Activated naive CD4-positive, alpha-beta T cell treated with anti-CD3 and anti-CD28 coated beads, Interleukin-2, amount 50 U/mL, for 72 hours (primary cell): ENCODE measurements at places on chromosomes 7 and 10. TPM values are rescaled to one million over a fixed set of nuclear protein-coding genes. Genes with fewer than 3 reads are reported as not detected.

The MMP21 gene
- not detected for total RNA-seq

The KNDC1 gene
- total RNA-seq, result 0.07 TPM

The DPY19L1 gene
- 10.3 TPM for total RNA-seq

The AUTS2 gene
- total RNA-seq, result 0.53 TPM

The AKR1E2 gene
- total RNA-seq, result 3.1 TPM

The TMEM270 gene
- total RNA-seq, result not detected

The UPK3B gene
- total RNA-seq, result 1.6 TPM

The TLX1 gene
- not detected for total RNA-seq

The INSYN2A gene
- total RNA-seq, result not detected

The PRPS1L1 gene
- total RNA-seq, result not detected

The HECW1 gene
- total RNA-seq, result not detected

The VWDE gene
- 2.6 TPM for total RNA-seq

The AKR1C4 gene
- not detected for total RNA-seq

The MALRD1 gene
- total RNA-seq, result not detected

The PTF1A gene
- not detected for total RNA-seq

The TYW1B gene
- total RNA-seq, result 2.8 TPM

The CRTAC1 gene
- not detected for total RNA-seq

The FBXL13 gene
- total RNA-seq, result 0.71 TPM

The LAMB4 gene
- total RNA-seq, result not detected

The TMUB1 gene
- 25.8 TPM for total RNA-seq

The ABCB4 gene
- total RNA-seq, result not detected

The WDR86 gene
- not detected for total RNA-seq

The PALS2 gene
- 25.7 TPM for total RNA-seq

The XRCC2 gene
- 26.2 TPM for total RNA-seq

The STAG3 gene
- 33.3 TPM for total RNA-seq

The ADAM22 gene
- total RNA-seq, result 1.3 TPM

The RHOBTB1 gene
- not detected for total RNA-seq

The PNLIPRP3 gene
- total RNA-seq, result not detected

The DLX5 gene
- not detected for total RNA-seq

The ADRA2A gene
- total RNA-seq, result not detected

The DRGX gene
- total RNA-seq, result not detected

The TAS2R3 gene
- total RNA-seq, result 2.1 TPM

The CALHM1 gene
- total RNA-seq, result not detected

The FAM13C gene
- not detected for total RNA-seq

The ADCYAP1R1 gene
- not detected for total RNA-seq

The DAGLB gene
- 19.1 TPM for total RNA-seq

The BRAF gene
- 33.5 TPM for total RNA-seq

The OGDH gene
- total RNA-seq, result 53.2 TPM

The FAM53B gene
- 11.8 TPM for total RNA-seq

The NEUROG3 gene
- total RNA-seq, result 0.18 TPM

The SLC16A9 gene
- 1.0 TPM for total RNA-seq

The RELN gene
- not detected for total RNA-seq

The EXOC4 gene
- total RNA-seq, result 52.4 TPM

The PHKG1 gene
- total RNA-seq, result 4.1 TPM

The NFE2L3 gene
- total RNA-seq, result 13.0 TPM

The CCDC6 gene
- 66.0 TPM for total RNA-seq

The INHBA gene
- 0.77 TPM for total RNA-seq

The NUTM2E gene
- not detected for total RNA-seq

The GGCT gene
- total RNA-seq, result 69.3 TPM
